ENCODE measurements at places on chromosomes 3 and 15. TPM values are rescaled to one million over a fixed set of nuclear protein-coding genes. Genes with fewer than 3 reads are reported as not detected.

The FANCD2 gene
- total RNA-seq: 20.0 TPM

DNA sequence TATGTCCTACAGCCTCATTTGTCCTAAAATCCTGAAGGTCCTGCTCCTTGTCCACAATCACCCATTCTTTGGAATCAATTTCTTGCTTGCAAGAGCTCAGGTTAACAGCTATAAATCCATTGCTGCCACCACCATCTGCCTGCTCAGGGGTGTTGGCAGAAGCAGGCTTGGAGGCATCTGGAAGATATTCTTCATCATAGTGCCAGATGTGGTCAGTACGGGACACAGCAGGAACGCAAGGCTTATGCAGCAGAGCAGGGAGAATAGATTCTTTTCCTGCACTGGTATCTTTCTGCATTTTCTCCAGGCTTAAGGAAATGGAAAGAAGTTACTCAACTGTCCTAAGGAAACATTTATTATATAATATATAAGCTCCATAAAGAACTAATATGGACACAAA, 38.5 kb upstream of the CDAN1 start:
- no peak for DNase-seq

The PAQR5 gene
- 2.0 TPM for total RNA-seq

DNA sequence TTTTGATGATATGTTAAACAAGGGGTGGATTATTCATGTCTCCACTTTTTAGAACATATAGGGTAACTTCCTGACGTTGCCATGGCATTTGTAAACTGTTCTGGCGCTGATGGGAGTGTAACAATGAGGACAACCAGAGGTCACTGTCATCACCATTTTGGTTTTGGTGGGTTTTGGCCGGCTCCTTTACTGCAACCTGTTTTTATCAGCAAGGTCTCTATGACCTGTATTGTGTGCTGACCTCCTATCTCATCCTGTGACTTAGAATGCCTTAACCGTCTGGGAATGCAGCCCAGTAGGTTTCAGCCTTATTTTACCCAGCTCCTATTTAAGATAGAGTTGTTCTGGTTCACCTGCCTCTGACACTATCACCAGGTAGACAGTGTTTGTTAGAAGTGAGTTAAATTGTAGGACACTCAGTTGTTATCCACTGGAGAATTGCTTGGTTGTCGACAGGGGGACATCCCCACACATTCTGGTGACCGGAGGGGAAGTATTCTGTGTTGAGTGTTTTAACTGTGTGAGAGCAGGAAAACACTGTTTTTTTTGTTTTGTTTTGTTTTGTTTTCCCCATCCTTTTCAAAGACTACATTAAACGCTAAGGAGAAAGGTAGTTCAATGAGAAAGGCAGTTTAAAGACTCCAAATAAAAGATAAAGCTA, 36.9 kb upstream of the SKIL start:
- no peak for DNase-seq

DNA sequence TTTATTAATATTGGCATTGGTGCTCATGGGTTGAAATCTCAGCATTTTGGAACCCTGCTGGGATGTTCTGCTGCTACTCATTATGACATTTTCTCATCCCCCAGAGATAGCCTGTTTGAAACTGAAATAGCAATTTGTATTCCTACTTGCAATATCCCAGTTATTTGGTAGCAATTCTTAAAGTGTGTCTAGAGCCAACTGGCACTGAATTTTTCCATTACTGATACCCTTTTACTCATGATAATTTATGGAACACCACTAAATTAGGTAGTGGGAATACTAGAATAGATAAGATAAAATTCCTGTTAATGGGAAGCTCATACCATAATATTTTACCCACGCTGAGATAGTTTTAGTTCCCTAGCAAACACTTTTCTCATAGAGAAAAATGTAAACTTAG, 309.3 kb downstream of the SV2B start:
- DNase-seq: no peak

The ACAD9 gene
- 70.9 TPM for total RNA-seq

The KIF15 gene
- 12.2 TPM for total RNA-seq

The ARL6IP5 gene
- total RNA-seq: 41.5 TPM

DNA sequence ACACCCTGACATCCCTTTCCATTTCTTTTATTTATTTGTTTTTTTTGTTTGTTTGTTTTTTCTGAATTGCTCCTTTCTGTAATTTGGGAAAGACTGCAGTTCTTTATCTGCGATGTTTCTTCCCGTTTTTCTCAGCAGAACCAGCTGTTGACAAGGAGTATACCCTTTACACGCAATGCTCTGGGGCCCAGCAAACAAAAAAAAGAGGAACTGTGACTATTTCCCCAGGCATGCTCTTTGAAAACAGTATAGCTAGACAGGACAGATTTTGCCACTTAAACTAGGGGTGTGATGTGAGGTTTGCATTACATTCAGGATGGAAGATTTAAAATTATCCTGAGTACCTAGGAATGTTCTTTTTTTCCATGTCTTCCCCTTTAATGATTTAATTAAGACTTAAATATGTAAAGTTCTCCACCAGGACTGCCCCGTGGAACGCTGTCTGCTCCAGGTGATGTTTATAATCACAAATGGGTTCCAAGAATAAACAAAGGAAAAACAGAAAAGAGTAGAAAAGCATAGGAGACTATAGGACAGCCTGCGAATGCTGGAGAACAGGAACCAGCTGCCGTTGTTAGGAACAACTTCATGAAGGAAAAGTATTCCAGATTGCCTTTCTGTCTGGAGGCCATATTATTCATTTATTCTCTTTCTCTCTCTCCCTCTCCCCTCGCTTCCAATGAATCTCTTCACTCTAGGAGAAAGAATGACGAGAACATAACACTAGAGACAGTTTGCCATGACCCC, 43.3 kb downstream of the TGFBR2 start:
- DNase-seq: no peak

DNA sequence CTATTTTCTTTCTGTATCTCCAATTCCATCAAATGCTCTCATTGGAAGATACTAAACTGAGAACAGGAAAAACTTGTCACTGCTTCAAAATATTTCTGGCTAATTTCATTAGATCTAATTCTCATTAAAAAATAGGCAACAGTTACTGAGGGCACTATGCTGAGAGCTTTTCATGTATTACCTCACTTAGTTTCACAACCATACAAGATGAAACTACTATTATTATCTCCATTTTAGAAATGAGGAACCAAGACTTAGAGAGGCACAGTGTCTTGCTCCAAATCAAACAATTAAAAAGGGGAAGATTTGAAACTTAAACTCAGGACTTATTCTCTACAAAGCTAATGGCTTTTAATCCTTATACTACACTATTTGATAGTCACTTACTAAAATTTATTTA, 7.2 kb upstream of the OTOL1 start:
- DNase-seq: no peak

DNA sequence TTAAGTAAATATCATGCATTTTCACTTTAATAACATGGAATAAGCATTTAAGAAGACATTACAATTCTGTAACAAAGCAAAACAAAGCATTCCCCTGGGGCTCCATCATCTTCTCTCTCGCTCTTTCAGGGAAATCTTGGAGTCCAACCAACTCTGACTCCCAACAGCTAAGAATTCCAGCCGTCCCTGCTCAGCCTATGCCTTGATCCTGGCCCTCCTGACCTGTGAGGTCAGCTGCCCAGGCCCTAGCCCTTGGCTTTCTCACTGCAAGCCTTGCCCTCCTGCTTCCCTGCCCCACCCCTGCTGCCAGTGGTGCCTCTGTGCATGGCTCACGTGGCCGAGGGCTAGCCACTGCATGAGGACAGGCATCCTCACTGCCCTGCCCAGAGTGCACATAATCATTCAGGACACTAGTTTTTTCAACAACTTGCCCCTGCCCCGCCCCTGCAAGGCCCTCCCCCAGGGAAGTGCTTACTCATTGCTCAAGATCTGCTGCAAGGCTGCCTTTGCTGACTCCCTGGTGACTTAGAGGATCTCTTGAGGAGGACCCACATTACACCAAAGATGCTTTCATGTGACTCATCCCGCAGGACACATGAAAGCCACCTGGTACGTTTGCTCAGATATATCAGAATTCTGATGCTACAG, 37.6 kb downstream of the MTMR10 start:
- DNase-seq: peak; percentile 47

DNA sequence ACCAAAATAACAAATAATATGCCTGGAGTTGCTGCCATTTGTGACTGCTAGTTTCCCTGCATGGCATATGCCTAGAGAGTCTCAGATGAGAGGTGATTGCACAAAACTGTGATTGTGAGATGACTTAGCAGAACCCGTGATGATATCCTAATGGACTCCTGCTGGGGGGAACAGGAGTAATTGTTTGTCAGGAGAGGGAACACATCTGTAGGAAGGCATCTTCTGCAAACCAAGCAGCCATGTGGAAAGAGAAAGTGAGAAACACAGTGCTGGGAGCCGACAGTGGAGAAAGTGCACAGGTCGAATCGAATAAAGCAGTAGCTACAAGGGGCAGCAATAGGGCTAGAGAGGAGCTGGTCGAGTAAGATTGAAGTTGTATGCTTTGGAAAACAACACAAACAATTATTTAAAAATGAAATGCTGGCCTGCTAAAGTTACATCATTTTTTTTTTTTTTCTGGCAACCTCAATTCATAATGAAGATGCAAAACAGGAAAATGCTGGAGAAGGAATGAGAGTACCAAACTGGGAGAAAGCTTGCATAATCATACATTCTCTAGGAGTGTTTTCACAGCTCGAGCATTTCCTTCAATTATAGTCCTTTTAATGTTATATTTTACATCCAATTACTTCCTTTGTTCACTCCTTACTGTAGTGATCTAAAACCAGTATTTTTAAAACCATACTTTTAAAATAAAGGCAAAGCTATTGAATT, 494.2 kb upstream of the AGTR1 start:
- DNase-seq: no peak

DNA sequence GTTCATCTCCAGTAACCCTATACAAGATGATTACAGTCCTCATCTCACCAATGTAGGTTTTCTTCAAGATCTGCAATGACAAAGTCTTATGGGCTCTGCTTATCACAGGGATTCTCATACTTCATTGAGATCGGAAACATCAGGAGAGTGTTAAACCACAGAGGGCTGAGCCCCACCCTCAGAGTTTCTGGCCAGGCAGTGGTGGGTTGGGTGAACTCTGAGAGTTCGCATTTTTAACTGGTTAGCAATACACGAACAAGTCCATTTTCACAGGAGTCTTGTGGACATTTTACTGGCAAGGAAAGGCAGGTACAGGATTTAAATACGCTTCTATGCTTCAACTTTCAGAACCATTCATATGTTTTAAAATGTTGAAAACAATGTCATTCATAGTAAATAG, 366.7 kb upstream of the ROBO2 start:
- DNase-seq: no peak

DNA sequence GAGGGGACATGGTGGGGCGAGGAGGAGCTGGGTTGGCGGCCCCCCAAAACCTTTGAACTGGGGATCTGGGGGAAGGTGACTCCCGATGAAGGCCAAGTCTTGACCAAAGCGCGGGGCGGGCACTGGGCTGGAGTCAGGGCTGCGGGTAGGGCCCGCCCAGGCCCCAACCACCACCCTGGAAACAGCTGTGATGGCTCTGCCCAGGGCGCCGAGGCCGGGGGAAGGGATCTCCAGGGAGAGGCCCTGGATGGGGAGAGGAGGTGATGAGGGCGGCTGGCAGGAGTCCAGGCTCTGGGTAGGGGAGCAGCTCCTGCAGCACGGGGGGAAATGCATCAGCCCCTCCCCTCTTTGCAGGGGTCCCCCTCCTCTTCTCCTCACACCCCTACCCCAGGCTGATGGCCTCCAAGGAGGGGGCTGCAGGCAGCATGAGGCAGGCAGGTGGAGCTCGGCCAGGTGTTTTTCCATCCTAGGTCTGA, 5.9 kb upstream of the C15orf39 start:
- no peak for DNase-seq

The FRMD5 gene
- 18.3 TPM for total RNA-seq

DNA sequence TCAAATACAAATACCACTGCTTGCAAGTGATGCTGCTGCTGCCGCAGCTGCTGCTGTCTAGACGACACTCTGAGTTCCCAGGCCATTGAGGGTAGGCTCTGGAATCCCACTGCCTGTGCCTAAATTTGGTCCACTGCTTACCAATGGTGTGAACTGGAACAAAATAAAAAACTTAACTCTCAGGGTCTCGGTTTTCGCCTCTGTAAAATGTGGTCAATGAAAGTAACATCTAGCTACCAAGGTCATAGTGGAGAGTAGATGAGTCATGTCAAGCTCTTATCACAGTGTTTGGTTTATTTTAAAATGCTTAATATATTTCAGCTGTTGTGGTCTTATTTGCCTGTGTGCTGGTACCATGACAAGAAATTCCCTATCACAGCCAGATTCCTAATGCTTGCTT, 299.3 kb downstream of the CLSTN2 start:
- no peak for DNase-seq

DNA sequence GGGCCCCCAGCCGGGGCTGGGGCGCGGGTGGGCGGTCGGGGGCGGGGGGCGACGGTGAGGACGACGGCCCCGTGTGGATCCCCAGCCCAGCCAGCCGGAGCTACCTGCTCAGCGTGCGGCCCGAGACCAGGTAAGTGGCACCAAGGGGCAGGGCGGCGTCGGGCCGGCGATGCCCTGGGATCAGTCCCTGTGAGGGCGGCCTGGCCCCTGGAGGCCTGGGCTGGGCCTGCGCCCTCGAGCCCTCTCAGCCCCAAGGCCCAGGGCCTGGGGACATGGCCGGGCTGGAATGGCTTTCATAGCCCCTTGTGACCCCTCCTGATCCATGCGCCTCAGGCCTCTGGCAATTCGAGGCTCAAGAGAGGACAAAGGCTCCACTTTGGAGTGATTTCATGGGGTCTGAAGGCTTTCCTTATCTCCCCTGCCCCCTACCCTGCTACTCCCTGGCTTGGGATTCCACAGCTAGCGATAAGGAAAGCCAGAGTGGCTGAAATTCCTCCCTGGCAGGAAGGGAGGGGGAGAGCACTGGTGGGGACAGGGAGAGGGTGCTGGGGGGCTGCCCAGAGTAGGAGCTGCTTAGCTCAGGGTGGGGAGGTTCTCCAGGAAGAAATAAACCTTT, 418 bp downstream of the ALPK3 start:
- no peak for DNase-seq

The SLCO2A1 gene
- total RNA-seq: 0.62 TPM

GRCh38 chr3:87370007-87370406, 93.6 kb upstream of the POU1F1 start:
- DNase-seq: no peak

DNA sequence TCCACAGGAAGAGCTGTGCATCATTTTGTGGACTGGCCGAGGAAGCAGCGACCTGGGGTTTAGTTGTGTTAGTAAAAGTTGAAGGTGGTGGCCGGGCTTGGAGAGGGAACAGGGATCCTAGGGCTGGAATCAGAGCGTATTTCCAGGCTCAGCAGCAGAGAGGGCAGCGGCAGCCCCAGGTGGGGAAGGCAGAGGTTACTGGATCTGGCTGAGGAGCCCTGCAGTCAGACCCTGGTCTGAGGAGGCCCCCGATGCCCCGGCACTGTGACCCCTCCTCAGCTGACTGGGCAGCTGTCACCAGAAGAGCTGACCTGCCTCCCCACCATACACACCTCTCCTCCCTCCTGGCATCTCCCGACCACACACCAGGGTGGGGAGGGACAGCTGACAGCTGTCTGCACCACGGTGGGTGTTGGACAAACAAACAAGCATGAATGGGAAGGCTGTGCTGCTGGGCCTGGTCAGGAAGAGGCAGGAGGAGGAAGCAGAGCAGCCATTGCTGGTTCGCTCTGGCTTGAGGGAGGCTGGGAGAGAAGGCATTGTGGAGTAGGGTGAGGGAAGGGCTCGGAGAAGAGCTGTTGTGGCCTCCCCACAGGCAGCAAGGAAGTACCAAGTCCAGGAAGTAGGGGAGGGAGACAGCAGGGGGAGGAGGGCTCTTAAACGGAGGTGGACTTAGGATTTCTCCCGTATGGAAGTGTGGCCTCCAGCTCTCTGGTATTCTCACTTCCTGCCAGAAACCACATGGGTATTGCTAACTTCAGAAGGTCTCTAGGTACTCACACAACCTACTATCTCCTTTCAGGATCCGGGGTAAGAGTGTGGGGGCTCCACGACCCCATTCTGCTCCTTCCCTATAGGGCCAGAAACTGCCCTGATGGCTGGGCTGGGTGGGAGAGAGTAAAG, 49.5 kb upstream of the HACD2 start:
- DNase-seq: no peak

Measured in Panc1 (cell line).